ENCODE measurements at places on chromosomes 5 and 9. TPM values are rescaled to one million over a fixed set of nuclear protein-coding genes. Genes with fewer than 3 reads are reported as not detected.

Gene MZB1
- not detected for total RNA-seq

Gene IL33
- not detected for total RNA-seq

Gene RNF145
- total RNA-seq, result 37.0 TPM

Gene FBXL7
- 9.6 TPM for total RNA-seq

Gene SOHLH1
- not detected for total RNA-seq
